ENCODE measurements at places on chromosomes 5 and 9. TPM values are rescaled to one million over a fixed set of nuclear protein-coding genes. Genes with fewer than 3 reads are reported as not detected.
A peak's percentile ranks its signal among the peaks of the same experiment; 100 is the strongest.

DNA sequence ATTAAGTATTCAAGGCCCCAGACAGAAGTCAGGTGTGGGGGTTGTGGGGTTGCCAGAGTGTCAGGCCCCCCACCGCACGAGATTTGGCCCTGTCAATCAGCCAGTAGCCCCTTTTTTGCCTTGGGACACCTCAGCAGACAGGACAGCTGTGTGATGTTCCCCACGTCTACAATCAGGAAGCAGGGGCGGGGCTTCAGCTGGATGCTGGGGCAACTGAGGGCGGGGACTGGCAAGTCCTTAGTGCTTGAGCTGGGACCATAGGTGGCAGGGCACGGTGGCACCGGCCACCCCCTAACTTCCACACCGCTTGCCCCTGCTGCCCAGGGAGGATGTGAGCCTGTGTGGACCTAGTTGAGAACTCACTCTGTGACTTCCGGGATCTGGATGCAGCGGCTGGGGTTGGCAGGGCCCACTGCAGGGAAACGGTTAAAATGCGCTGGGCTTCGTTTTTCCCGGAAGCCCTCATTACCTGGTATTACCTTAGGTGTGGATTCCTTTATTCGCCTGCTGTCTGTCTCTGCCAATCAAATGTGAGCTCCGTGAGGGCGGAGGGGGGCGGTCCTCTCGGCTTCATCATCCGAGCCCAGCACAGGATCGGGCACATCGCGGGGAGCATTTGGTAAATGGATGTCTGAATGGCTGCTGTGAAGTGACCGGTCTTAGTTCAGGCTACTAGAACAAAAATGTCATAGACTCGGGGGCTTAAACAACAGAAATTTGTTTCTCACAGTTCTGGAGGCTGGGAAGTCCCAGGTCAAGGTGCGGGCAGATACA, 7.5 kb upstream of the GTF3C5 start:
- DNase-seq: no peak

DNA sequence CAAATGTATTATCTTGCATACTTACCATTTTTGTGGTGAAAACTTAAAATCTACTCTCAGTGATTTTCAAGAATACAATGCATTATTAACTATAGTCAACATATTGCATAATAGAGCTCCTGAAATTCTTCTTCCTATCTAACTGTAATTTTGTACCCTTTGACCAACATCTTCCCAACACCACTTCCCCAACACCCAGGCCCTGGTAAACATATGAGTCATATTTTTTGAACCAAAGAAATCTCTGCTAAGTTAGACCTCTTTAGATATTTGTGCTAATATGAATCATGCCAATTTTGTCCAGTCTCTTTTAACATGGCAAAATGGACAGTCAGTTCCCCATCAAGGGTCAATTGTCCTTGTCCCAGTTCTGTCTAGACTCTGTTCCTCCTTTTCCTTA, 18.5 kb upstream of the RGS7BP start:
- DNase-seq: no peak

GRCh38 chr9:127336086-127336485, 60.9 kb upstream of the SLC2A8 start:
- no peak for DNase-seq

GRCh38 chr5:179758955-179759354, 26.3 kb downstream of the MAML1 start:
- DNase-seq: no peak

DNA sequence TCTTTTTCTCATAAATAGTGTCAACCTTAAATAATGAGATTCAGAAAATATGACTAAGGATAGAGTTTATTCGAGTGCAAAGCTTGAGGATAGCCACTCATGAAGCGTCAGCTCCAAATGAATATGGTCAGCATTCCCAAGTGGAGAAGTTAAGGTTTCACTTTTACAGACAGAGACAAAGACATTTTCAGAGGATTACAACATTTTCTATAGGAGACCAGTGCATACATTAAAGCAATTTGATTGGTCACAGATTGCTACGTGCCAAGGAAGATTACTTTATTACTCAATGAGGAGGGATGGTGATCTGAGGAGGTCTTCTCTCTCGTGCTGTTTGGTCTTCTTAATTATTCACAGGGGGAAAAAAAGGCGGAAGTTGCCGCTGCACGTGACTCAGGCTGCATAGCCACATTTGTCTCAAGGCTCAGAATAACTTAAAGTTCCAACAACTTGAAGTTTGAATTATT, 60.1 kb upstream of the SPATA31C2 start:
- no peak for DNase-seq

DNA sequence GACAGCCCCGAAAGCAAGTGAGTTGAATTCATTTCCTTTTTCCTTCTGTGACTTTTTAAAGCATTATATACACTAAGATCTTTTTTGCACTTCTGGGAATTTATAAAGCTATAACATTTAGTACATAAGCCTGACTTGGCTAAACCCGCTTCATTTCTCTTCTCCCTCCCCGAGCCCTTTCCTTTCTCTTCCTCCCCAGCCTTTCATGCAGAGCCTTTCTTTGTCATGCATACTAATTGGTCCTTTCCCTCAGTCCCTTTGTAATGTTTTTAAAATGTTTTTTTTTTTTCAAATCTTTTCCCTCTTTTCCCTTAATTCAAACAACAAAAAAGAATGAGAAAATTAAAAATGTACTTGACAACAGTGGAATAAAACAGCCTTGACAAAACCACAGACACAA, 246.4 kb downstream of the PSAT1 start:
- no peak for DNase-seq

DNA sequence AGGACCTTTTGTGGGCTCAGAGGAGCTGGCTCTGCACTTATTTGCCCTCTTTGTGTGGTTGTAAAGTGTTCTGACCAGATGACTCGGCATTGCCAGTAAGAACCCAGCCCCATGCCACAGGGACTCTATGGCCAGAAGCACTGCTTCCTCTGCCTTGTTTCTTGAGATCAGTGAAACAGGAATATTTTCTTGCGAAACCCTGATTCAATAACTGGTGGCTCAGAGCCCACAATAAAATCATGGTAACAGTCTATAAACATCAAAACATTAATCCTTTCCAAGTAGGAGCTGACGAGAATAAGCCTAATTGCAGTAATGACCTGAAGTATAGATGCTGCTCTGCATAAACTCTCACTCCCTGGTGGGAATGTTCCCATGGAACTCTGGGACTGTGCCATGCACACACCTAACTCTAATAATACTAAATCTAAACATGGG, 344.3 kb downstream of the ZNF608 start:
- no peak for DNase-seq

DNA sequence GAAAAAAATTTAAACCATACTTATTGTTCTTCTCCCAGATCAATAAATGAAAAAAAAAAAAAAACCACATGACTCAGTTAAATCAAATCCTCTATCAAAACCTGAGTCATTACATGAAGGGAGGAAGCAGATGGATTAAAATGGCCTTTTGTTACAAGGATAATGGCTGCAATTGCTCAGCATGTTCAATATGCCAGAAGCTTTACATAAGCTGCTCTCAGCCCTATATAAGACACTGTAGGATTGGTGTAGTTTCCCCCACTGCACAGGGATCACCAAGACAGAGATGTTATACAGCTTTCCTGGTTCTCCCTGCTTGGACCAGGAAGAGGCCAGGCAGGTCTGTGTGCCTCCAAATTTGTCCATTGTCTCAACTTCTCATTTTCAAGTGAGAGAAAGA, 101.6 kb upstream of the MAP1B start:
- no peak for DNase-seq

GRCh38 chr9:16131264-16131663, 578.4 kb downstream of the CCDC171 start:
- no peak for DNase-seq

- no peak for DNase-seq
Observed at GRCh38 chr9:109391176-109391575, 70.3 kb upstream of the EPB41L4B start.

- DNase-seq: no peak
Observed at GRCh38 chr9:110623462-110624025, 44.0 kb upstream of the SVEP1 start.

DNA sequence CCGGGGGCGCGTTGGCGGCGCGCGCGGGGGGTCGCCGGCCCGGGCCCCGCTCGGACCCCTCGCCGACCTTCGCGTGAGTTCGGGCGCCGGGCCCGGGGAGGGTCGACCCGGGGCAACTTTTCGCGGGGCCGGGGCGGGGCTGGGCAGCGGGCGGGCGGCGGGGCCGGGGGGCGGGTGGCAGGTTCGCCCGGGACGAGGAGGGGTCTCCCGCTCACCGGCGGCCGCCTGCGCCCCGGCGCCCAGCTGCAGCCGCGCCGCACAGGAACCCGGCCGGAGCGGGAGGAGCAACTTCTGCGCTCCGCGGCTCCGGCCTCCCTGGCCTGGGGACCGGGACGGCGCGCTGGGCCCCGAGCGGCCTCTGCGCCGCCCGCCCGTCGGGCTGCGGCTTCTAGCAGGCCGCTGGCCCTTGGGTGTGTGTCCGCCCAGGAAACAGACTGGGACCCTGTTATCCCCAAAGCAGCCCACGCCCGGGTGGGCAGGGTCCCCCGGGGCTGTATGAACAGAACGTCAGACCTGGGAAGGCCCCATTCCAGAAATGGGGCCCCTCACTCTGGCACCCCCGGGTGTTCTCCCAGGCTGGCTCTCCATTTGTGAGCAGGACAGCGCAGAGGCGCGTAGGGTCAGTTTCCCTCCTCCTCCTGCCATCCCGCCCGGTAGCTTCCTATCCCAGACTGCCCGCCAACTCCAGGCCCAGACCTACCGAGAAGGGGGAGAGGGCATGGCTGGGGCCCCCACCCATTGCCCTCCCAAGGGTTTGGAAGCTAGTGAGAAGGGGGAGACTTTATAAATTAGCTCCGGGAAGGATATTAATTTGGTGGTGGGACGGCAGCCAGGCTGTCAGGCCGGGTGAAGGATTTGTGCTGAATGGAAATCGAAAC, 708 bp downstream of the RXRA start:
- DNase-seq: no peak

DNA sequence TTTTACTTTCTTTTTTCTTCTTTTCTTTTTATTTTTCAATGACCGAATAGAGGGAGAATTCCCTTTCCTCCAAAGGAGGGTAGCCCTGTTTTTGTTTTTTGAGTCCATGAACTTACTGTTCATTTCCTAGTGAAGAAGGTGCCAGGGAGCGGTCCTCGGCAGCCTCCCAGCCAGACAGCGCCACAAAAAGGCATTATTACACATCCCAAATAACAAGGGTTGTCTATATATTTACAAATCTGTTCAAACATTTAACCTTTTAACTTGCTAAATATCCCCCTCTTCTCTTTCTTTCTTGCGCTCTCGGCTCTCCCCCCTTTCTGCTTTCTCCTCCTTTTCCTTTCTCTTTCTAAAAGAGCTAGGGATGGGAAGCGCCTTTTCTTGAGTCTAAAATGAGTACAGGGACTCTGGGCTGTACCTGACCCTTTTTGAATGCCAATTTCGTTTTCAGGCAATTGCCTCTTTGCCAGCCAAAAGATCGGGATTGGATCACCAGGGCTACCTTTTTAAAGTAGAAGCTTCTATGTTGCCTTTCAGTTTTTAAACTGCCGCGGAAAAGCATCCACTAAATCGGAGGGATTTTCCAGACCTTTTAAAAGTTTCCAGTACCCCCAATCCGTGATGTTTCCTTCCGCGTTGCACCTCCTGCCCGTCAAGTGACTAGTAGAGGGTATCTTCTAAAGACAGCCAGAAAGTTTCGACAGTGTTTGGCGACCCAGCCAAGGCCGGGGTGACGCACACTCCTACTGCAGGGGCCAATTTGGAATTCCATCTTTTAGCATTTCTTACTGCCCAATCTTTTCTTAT, 125.6 kb downstream of the TMEM161B start:
- DNase-seq: no peak

- DNase-seq: no peak
Observed at GRCh38 chr9:136392538-136393449, 7.2 kb downstream of the SNAPC4 start.

GRCh38 chr5:175021841-175022625, 297.7 kb downstream of the MSX2 start:
- no peak for DNase-seq

DNA sequence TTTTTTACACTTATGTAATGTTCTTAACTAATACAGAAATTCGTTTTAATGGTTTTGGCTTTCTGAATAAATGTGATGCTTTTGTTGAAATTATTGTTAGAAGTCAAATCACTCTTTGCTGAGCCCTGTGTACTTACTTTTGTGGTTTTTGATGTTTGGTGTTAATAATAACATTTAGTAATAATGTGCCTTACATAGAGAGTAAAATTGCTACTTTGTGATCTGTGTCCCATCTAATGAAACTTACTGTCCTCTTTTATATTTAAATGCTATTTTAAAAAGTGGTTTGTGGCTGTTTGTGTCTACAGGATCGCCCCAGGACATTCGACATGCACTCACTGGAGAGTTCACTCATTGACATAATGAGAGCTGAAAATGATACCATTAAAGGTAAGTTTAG, 22.1 kb downstream of the CPEB4 start:
- DNase-seq: no peak

GRCh38 chr9:18796696-18797270, 236.2 kb downstream of the SAXO1 start:
- DNase-seq: no peak

DNA sequence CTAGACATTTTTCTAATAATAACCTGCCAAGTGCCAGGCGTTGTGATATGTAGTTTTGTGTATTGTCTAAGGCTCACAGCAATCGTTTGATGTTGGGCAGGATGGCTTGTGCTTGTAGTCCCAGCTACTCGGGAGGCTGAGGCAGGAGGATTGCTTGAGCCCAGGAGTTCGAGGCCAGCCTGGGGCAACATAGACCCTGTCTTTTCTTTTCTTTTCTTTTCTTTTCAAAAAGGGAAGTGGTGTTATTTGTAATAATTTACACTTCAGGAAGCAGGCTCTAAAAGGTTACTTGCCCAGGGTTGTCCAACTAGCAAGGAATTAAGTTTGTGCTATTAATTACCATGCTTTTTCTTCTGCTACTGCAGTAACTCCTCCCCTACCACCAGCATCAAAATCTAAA, 3.2 kb downstream of the ZNF131 start:
- DNase-seq: no peak

DNA sequence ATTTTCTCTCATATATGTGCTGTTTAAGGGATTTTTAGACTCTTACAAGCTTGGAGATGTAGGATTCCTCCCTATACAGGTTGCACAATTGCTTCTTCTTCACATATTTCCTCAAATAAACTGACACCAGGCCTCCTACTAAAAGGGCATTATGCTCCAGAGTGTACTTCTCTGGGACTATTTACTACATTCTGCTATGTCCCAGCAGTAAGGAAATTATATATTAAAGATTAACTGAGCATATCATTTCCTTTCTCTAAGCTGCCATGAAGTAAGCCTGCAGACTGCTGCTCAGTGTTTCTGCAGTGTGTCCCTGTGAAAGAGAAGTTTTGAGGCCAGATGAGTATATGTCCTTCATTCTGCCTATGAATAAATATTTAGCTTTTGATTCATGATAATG, 356.9 kb upstream of the NUDT12 start:
- no peak for DNase-seq

- peak; percentile 80 for DNase-seq
Observed at GRCh38 chr5:132225165-132226032, 2.3 kb downstream of the P4HA2 start.

BHMT gene
- 11.6 TPM for total RNA-seq

WHRN gene
- total RNA-seq: 2.4 TPM

NIPSNAP3A gene
- 64.2 TPM for total RNA-seq

THOC3 gene
- total RNA-seq: 28.3 TPM

DDX4 gene
- total RNA-seq: 0.42 TPM

CAST gene
- 231 TPM for total RNA-seq

ENTREP1 gene
- total RNA-seq: 11.6 TPM

IL5 gene
- total RNA-seq: not detected

C7 gene
- 807 TPM for total RNA-seq

EIF4E1B gene
- not detected for total RNA-seq

LCP2 gene
- 8.4 TPM for total RNA-seq

Data from urinary bladder (tissue), 4 donors.